ENCODE measurements at places on chromosomes 5 and 9.

GRCh38 chr5:68659881-68660280 is 433.9 kb upstream of the SLC30A5 start:
- DNase-seq = no peak

DNA sequence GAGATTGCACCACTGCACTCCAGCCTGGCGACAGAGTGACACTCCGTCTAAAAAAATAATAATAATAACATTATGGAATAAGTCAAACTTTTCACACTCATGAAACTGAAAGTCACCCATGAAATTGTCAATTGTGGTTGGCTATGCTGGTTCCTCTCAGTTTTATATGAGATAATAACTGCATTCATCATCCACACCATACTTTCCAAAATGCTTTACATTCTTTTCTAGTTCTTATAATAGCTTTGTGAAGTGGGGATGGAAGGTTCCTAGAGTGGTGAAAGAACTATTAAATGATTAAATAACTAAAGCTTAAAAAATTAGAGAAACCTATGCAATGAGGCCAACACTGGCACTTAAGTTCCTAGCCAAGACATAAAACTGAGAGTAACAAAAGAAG is 12.6 kb upstream of the ASPN start:
- no peak for DNase-seq

GRCh38 chr5:125179612-125180011 is 433.2 kb upstream of the ZNF608 start:
- DNase-seq = no peak

- DNase-seq = no peak
Observed at GRCh38 chr5:132776131-132776937, 705 bp downstream of the SEPTIN8 start.

DNA sequence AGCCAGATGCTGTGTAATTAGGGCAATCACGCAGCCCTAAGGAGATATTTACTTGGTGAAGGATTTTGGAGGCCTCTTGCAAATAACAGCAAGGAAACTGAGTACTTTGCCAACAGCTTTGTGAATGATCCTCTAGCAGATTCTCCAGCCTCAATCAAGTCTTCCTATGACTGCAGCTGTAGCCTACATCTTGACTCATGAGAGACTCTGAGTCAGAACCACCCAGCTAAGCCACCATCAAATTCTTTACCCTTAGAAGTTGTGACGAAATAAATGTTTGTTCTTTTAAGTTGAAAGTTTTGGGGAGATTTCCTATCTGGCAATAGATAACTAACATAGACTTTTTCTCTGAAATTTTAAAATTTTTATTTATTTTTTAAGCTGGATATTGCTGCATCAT is 237.6 kb upstream of the CCNH start:
- no peak for DNase-seq

DNA sequence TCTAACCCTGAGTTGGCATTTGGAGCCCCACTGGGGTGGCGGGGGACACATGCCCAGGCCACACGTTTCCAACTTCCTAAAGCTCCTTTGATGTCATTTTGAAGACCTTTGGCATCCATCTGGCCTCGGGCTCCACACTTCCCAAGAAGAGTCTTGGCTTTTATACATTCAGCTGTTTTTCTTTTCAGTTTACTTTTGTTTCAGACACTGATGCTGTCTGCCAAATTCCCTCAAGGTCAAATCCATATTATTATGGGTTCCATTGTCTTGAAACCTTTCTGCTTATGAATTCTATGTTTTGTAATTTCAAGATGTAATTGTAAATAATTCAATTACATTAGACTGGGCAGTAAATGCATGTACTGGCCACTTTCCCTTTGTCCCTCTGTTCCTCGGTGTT is 23.7 kb upstream of the NFIB start:
- no peak for DNase-seq

DNA sequence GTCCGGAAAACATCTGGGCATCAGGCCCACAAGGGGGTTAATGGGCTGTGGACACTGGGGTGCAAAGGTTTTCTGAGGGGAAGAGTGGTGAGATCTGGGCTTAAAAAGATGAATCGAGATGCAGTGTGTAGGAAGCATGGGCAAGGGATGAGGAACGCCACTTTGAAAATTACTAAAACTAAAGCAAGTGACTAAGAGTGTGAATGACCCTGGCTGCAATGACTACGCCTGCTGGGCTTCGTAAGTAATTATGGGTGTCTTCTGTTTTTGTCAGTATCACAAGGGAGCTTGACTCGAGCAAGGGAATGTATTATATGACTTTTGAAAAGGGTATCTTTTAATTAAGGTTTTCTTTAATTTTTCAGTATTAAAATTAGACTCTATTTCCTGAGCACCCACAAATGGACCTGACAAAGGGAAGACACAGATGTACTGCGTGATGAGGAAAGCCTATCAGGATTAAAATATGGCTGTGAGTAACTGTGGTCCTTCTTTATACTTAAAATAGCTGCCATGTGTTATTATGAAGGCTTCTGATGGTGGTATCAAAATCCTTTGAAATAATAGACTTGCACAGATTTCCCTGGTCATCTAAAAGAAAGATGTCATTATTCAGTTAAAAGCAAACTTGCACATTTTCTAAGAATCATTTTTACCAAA is 4.2 kb downstream of the CTXN3 start:
- no peak for DNase-seq

- peak; percentile 92 for DNase-seq
Observed at GRCh38 chr5:154445422-154446194, at the start of gene SAP30L. Gene SAP30L (plus strand): TSS chr5:154445997. CDS start chr5:154446605, 608 bp downstream.

DNA sequence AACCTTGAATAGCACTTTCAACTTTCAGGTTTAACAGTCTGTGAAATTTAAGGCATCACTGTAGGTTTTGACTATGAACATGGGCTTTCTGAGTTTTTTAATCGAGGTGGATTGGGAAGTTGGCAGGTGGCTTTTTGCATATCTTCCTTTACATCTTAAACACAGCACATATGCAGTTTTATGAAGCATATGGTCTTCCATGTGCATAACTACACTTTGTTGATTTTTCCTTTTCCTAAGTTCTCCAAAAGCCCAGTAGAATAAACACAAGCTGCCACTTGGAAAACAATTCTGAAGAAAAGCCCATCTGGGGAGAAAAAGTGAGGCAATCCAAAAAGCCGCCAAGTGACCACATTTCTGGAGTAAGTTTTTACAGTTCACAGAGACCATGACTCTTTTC is 236.5 kb upstream of the IL12B start:
- DNase-seq = peak; percentile 4

- no peak for DNase-seq
Observed at GRCh38 chr5:54848581-54848980, 136.8 kb downstream of the ESM1 start.

DNA sequence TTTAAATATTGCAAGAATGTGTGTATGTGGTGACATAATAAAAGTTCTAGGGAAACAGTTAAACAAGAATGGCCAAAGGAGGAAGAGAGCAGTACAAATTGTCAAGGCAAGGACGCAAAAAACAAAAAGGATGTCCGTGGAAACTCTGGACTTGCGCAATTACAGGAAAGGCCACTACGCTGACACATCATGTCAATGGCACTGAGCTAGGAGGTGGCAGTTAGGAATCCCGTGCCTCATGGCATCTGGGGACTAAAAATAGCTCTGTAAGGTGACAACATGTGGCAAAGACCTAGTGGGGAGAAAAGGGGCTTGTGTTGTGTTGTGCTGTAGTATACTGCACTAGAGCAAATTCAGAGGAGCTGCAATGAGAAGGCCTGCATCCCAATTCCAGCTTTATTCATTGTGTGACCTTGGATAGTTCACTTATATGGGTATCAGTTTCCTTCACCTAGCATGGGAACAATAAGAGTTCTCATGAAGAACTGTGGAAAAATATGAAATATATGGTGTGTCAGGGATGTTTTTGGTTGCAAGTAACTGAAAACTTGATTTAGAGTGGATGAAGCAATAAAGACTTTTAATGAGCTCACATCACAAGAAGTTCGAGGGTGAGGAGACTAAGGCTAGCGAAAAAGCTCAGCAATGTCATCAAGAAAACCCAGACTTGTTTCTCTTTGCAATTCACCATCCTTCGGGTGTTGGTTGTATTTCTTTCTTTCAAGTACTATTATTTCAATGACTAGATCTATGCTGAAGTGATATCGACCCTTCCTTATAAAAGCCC is 124.1 kb upstream of the STC2 start:
- peak; percentile 96 for DNase-seq

- no peak for DNase-seq
Observed at GRCh38 chr5:180021900-180022299, 49.7 kb downstream of the RNF130 start.

All from MV-4-11 (cell line).